ENCODE measurements at places on chromosomes 4 and X.
A peak's percentile ranks its signal among the peaks of the same experiment; 100 is the strongest.

DNA sequence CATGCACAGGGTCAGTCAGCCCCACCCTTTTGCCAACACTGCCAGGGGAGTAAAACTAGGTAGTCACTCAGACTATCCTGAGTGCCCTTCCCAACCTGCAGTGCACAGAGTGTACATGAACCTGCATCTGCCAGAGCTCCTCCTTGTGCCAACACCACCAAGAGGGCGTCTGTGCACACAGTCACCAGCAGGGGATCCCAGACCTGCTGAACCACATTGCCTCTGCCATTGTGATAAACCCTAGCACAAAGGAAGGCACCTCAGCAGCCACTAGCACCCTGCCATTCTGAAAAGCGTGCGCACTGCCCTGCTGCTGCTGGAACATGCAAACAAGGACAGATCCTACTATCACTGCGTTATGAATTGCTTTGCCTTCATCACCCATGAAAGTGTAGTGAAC is 247.8 kb upstream of the POU3F4 start:
- DNase-seq = no peak

DNA sequence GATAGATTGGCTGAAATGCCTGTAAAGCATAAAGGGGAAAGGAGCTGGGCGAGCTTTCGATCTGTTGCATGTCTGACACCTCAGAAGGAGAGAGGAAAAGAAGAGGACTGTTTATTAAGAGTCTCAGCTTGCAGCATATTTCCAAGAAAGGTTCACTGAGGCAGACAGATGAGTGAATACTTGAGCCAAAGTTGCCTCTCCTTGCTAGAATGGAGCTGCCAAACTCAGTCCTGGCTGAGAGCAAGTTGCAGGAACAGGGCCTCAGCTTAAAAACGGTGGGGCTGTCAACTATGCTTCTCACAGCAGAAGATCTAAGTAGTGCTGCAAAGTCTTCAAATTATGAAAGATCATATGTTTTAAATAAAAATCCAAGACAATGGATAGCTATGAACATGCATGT is 707.5 kb downstream of the PCDH7 start:
- no peak for DNase-seq

GRCh38 chr4:37798616-37799015 is 27.9 kb upstream of the PGM2 start:
- DNase-seq = no peak

- DNase-seq = no peak
Observed at GRCh38 chr4:74962584-74962983, 29.7 kb downstream of the PARM1 start.

- peak; percentile 27 for DNase-seq
Observed at GRCh38 chrX:48761674-48762471, at the start of gene GLOD5. TSS of gene GLOD5 (plus strand) at chrX:48761747. CDS start at chrX:48761791, 44 bp downstream.

GRCh38 chr4:155883895-155884294 is 17.8 kb upstream of the ASIC5 start:
- no peak for DNase-seq

DNA sequence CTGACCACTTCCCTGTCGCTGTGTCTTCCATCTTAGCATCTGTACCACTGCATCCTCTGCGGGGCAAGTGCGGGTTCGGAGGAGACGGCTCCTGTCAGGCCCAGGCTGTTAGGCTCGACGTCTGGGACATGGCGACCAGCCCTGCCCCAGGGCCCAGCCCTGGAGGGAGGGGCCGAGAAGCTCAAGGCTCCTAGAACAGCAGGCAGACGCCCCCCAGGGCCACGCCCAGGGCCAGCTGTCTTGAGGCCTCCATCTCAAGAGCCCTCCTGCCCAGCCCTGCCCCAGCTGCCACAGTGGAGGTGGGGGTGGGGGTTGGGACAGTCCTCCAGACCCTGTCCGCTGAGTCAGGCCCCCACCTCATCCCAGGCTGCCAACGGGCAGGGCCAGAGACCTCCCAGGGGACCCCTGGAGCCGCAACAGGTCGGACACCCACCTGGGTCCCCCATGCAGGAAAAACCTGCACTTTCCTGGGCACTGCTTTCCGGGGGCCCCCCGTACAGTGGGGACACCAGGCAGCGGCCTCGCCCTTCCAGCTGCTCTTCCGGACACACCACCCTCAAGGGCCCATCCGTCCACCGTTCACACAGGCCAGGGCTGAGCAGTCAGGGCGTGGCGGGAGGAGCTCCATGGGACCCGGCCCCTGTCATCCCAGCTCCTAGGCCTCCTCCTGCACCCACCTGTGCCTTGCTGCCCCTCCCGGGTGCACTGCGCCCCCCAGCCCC is 83.1 kb downstream of the FAM53A start:
- no peak for DNase-seq

GRCh38 chr4:86498863-86499166 is 95.3 kb upstream of the PTPN13 start:
- DNase-seq = no peak

- DNase-seq = no peak
Observed at GRCh38 chr4:89008166-89008565, 48.8 kb downstream of the FAM13A start.

- DNase-seq = no peak
Observed at GRCh38 chr4:56863441-56864139, 42.1 kb upstream of the SPINK2 start.
